ENCODE measurements at places on chromosomes 12 and 14.

DNA sequence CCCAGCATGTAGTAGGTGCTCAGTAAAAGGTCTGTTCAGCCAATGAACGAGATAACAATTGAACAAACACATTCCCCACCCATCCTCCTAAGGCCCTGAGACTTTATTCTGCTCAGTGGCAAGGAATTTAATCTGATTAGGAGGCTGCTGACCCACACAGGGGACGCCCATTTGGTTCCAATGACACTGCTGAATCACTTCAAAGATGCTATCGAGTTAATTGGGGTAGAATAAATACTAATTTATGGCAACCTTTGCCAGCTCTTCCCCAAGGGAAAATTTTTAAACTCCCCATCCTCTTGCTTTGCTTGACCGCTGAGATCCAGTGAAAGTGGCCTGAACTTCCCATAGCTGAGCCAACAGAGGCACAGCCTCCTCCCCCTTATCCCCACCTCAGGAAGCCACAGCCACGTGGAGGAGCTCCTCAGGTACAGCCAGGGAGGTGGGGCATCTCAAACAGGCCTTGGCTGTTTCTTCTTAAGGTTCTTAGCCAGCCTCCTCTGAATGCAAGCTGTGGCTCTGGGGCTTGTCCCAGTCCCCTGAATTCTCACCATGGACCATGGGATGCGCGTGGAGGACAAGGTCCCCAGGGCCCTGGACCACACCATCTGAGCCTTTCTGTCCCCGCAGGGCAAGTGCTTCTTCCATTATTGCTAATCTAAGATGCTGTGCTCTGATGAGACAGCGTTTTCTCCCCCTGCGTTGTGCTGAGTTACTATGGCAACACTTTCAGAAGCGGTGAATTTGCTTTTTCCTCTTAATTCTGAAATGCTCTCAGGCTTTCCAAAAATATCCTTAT is 26.7 kb downstream of the C14orf132 start:
- DNase-seq, result no peak

DNA sequence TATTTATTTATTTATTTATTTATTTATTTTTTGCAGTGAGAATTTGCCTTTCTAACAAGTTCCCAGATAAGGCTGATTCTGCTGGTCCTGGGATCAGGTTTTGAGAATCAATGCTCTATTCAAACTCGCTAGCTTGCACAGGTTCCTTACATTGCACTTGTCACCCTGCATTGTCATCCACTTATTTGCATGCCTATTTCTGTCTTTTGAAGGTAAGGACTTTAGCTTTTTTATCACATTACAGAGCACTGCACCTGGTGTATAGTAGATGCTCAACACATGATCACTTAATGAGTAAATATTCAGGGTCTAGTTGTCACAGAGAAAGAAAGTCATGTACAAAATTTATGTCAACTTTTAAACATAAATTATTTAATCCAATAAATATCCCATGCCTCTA is 219.7 kb upstream of the BTG1 start:
- no peak for DNase-seq

DNA sequence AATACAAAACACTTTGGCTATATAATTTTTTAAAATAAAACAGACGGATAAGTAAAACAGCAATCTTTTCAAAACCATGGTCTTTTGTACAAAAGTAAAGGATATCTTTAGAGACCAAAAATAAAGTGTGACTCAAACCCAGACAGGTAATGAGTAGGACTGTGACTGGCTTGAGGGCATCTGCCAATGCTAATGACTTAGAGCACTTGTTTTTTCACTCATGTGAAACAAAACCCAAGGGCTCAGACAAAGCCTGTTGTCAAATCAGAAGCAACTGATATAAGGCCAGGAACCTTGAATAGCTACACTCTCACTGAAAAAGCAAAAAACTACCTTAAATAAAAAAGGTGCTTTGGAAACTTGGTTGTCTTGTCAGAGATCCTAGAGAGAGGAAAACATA is 357.4 kb downstream of the TMEM117 start:
- no peak for DNase-seq

DNA sequence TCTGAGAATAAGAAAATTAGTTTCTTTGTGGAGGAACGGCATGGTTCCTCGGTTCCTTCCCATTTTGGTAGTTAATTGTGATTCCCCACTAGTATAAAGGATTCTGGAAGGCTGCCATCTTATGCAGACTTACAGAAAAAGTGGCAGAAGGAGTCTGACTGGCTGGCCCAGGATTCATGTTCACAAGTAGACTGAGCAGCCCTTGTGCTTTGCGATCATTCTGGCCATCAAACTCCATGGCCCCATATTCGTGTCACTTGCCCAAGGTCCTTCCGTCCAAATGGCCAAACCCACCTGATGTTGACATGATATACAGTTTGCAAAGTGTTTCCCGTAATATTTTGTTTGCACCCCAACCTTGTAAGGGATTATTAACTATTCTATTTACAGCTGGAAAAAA is 297.2 kb upstream of the AMIGO2 start:
- DNase-seq, result no peak

DNA sequence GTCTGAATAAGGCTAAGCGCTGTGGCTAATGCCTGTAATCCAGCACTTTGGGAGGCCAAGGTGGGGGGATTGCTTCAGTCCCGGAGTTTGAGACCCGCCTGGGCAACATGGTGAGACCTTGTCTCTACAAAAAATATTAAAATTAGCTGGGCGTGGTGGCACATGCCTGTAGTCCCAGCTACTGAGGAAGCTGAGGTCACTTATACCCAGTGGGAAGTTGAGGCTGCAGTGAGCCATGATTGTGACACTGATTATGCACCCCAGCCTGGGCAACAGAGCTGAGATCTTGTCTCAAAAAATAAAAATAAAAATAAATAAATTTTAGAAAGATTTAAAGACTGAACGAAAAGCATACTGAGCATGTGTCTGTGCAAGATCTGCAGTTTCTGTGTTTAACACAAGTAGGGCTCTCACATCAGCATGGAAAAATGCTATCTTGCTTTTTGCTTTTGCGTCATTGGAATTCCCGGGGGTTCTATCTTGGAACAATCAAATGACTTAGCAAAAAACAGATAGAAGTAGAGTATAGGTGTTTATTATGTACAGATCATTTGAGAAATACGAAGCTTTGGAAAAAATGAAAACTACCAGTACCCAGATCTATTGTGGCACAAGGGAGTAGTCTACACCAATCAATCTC is 161.9 kb downstream of the CAPZA3 start:
- DNase-seq, result no peak

Measured in fibroblast of skin of back (primary cell).